ENCODE measurements at places on chromosomes 5 and 9. TPM values are rescaled to one million over a fixed set of nuclear protein-coding genes. Genes with fewer than 3 reads are reported as not detected.

DNA sequence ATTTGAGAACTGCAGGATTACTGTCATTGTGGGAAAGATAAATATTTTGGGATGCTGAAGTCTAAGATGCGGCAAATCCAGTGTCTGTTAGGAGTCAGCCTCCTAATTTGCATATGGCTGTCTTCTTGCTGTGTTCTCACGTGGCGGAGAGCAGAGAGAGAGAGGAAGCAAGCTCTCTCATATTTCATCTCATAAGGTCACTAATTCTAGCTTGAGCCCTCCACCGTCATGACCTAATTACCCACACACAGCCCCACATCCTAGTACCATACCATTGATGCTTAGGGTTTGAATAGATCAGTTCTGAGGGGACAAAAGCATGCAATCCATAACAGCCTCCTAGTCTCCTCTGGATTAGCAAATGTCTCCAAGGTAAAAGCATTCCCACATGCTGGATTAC lies 124.5 kb downstream of the CDH12 start:
- no peak overlapping the region for H3K27ac ChIP-seq
- no peaks in the 10 kb centered on the region for H3K36me3 ChIP-seq

GRCh38 chr5:172773481-172774469 lies 2.8 kb upstream of the DUSP1 start:
- DNase-seq, result no peak
- peaks cover 8% of the 10 kb centered on the region for H3K36me3 ChIP-seq
- H3K27ac ChIP-seq, result peak overlapping the region; percentile 68
- no peak overlapping the region for H3K4me3 ChIP-seq

DNA sequence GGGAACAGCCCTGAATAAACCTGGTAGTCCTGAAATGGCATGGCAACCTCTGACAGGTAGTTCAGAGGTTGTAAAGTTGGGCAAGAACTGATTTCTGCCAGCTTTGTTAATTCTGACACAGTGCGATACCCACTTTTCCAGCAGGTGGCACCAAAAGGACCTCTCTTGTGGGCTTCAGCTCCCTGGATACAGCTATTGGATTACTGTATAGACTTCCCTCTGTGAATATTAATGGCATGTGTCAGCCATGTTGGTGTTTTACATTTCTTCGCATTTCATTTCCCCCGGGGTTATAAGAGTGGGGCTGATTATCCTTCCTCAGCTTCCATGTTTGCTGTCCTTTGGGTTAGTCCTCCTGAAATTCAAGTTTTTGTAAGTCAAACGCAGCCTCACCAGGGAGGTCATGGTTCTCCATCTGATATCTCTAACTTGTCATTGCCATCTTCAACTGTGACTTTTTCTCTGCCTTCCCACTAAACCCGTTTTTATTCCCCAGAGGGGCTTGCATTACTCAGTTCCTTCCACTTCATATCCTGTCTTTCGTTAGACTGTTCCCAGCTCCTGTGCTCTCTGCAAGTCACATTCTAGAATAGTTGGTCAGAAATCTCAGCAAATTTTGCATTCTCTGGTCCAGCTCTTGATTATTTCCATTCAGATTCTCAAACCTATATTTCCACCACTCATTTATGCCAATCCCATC lies 135.6 kb downstream of the LIFR start:
- H3K4me1 ChIP-seq, result no peaks in the 10 kb centered on the region
- H3K27ac ChIP-seq, result no peak overlapping the region
- no peaks in the 10 kb centered on the region for H3K27me3 ChIP-seq
- no peak overlapping the region for H3K4me3 ChIP-seq
- no peaks in the 10 kb centered on the region for H3K36me3 ChIP-seq

Gene IRX2
- 0.27 TPM for total RNA-seq

DNA sequence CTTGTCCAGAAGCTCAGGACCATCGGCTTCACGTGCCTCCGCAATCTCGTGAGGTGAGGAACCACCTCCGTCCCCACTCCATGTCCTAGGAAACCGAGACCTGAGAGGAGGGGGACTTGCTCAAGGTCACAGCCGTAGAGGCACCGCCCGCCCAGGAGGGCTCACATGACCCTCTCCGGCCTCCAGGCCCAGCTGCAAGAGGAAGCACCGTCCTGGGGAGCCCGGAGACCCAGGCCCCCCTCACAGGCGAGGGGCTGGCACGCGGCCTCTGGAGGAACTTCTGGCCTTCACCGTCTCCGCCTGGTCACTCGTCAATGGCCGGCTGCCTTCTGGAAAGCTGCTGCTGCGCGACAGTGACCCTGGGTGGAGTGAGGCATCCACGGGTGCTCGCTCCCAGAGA lies 24.2 kb downstream of the FAM78A start:
- no peak overlapping the region for H3K4me3 ChIP-seq
- peak; percentile 66 for DNase-seq
- H3K4me1 ChIP-seq, result no peaks in the 10 kb centered on the region
- H3K36me3 ChIP-seq, result no peaks in the 10 kb centered on the region
- H3K27me3 ChIP-seq, result no peaks in the 10 kb centered on the region

All from aorta (tissue), 5 donors.